ENCODE measurements at places on chromosomes 7 and 10.

DNA sequence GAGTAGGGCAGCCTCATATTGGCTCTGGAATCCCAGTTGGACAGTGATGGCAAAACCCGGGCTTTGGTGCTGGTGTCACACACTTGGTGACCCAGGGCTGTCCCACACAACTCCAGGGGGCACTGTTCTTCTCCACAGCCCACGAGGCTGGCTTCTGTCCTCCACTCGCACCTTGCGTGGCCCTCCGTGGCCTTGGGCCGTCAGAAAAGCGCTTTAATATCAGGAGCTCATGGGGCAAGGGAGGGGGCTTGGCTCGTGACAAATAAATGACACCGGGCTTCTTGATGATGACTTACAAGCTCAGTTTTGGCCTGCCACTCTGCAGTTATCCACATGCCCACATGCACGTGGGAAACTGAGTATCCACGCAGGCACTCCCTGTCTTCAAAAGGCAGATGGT lies 8.1 kb downstream of the DOCK1 start:
- no peak for DNase-seq

DNA sequence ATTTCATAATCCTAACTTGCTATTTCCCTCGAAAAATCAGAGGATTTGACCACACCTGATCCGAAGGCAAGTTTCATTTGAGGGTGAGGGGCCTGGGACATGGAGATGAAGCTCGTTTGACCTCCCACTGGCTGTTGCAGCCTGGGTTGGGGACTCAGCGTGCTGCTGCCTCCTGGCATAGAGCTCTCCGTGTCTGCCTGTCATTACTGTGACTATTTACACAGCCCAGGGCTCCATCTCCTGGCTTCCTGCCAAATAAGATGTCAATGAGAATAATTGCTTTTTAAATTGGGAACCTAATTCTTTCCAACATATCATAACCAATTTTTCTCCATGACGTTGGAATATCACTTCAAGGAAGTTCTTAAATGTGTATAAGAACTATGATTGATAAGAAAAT lies 139.3 kb upstream of the COBL start:
- peak; percentile 91 for DNase-seq

- no peak for DNase-seq
Observed at GRCh38 chr7:137715121-137715520, 131.7 kb downstream of the DGKI start.

- no peak for DNase-seq
Observed at GRCh38 chr7:150938566-150938965, 39.6 kb downstream of the KCNH2 start.

Measured in NCI-H345 (cell line).